ENCODE measurements at places on chromosomes 2 and 18.
A peak's percentile ranks its signal among the peaks of the same experiment; 100 is the strongest.

DNA sequence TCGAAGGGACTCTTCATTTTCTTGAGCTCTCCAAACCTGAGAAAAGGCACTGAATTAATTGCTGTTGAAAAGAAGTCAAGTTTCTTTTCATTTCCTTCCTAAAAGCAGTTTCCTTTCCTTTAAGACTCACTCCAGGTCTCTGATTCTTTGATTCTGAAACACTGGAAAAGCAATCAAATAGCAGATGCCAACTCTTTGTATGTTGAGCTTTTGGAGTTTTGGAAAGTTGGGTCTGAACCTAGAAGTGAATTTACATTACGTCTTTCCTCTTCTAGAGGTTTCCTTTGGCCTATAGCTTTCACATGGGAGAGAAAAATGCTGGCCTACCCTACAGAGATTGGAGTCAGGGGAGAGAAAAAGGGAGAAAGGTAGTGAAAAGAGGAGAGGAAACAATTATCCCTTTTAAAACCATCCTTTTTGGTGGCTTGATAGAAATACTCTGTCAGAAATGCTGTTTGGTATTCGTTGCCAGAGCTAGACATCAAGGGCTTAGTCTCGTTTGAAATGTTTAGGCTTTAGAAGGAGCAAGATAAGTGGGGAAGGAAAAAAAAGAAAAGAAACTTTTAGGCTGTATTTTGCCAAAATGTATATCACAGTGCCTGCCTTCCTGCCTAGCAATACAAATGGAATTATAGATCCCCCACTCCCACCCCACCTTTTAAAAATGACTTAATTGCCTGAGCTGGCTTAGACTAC, 187.7 kb downstream of the PRPF40A start:
- H3K27ac ChIP-seq: no peak overlapping the region
- H3K36me3 ChIP-seq: no peaks in the 10 kb centered on the region
- no peaks in the 10 kb centered on the region for H3K27me3 ChIP-seq
- no peak overlapping the region for H3K4me3 ChIP-seq
- H3K4me1 ChIP-seq: peaks cover 18% of the 10 kb centered on the region

DNA sequence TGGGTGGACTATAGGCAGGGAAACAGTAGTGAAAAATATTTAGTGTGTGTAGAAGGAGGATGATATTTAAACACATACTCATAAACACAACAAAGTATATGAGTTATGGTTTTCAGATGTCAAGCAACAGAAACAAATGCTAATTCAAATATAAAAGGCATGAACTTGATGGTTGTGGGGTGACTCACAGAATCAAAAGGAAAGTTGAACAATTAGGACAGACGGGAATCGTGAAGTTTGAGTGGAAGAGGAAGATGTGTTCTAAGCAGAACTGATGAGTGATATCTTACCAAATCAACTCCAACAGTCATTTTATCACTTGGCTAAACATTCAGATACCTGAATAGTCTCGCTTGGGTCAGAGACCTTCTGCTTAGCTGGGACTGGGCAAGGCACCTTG, 53.6 kb upstream of the ITGA6 start:
- no peaks in the 10 kb centered on the region for H3K27me3 ChIP-seq
- no peak overlapping the region for H3K4me3 ChIP-seq
- H3K36me3 ChIP-seq: no peaks in the 10 kb centered on the region
- DNase-seq: peak; percentile 81
- H3K4me1 ChIP-seq: peaks cover 4% of the 10 kb centered on the region

- H3K27me3 ChIP-seq: peaks cover 99% of the 10 kb centered on the region
- no peaks in the 10 kb centered on the region for H3K36me3 ChIP-seq
- DNase-seq: peak; percentile 73
- H3K4me3 ChIP-seq: no peak overlapping the region
- H3K4me1 ChIP-seq: peaks cover 12% of the 10 kb centered on the region
Observed at GRCh38 chr2:174339561-174340399, 5.0 kb downstream of the SP9 start.

GRCh38 chr18:75745147-75745546, 317.6 kb upstream of the SMIM21 start:
- H3K4me3 ChIP-seq: no peak overlapping the region
- no peaks in the 10 kb centered on the region for H3K4me1 ChIP-seq
- H3K27ac ChIP-seq: no peak overlapping the region
- DNase-seq: no peak
- no peaks in the 10 kb centered on the region for H3K36me3 ChIP-seq
- no peaks in the 10 kb centered on the region for H3K27me3 ChIP-seq

DNA sequence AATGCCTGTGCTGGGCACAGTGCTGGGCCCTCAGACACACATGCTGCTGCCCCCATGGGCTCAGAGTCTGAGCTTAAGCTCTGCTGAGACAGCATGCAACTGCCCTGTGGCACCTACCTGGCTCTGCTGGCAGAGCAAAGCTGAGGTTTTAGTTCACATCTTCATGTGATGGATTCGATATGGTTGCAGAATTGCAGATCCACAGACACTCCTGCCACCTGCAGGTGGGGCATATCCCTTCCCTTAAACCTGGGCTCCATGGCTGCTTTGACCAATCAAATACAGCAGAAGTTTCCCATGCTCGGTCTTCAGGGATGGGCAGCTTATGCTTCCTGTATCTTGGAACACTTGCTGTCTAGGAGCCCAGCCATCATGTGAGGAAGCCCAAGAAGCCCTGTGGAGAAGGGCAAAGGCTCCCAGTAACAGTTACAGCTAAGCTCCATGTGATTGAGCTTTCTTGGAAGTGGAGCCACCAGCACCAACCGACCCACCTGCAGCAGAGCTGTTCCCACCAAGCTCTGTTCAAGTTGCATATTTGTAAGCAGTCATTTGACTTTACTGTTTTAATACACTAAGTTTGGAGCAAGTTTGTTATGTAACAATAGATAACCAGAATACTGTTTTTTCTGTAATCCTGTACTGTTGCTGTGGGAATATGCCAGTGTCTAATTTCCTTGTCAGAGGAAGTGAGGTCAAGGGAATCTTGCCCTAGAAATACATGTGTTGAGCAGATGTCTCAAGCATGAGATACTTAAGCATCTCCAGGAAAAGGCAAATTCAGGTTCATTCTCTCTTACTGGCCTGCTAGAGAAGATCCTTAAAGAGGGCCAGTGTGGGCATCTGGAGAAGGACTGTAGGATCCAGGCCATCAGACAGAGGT, 79.3 kb downstream of the SH3RF3 start:
- peak overlapping the region; percentile 14 for H3K27ac ChIP-seq
- peaks cover 28% of the 10 kb centered on the region for H3K4me1 ChIP-seq
- H3K36me3 ChIP-seq: no peaks in the 10 kb centered on the region
- H3K4me3 ChIP-seq: no peak overlapping the region
- H3K27me3 ChIP-seq: no peaks in the 10 kb centered on the region

GRCh38 chr2:177334940-177335543, 57.5 kb upstream of the AGPS start:
- no peaks in the 10 kb centered on the region for H3K27me3 ChIP-seq
- H3K27ac ChIP-seq: no peak overlapping the region
- H3K4me3 ChIP-seq: no peak overlapping the region
- no peaks in the 10 kb centered on the region for H3K36me3 ChIP-seq
- H3K4me1 ChIP-seq: peaks cover 12% of the 10 kb centered on the region

GRCh38 chr2:47727956-47728355, 55.0 kb upstream of the MSH6 start:
- no peak for DNase-seq
- no peaks in the 10 kb centered on the region for H3K36me3 ChIP-seq
- no peaks in the 10 kb centered on the region for H3K4me1 ChIP-seq
- no peak overlapping the region for H3K27ac ChIP-seq

GRCh38 chr18:37567061-37567993, 1.7 kb upstream of the CELF4 start:
- H3K27me3 ChIP-seq: peaks cover 57% of the 10 kb centered on the region
- DNase-seq: no peak
- H3K36me3 ChIP-seq: no peaks in the 10 kb centered on the region
- H3K4me1 ChIP-seq: no peaks in the 10 kb centered on the region
- H3K27ac ChIP-seq: no peak overlapping the region

DNA sequence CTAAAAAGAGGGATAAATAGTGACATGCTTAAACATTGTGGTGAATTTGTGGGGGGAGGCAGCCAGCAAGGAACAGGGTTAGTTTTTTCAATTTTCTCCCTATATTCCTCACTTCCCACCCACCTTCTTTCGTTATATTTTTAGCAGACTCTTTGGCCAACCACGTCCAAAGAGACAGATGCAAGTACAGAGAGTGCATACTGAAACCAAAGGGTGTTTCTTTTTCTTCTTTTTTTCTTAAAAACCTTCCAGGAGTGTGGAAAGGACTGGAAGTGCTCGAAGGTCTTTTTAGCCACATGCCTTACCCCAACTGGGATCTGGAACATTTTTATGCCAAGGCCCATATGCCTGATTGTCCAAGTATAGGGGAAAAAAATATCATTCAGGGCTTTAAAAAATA, 59.0 kb downstream of the TNP1 start:
- no peaks in the 10 kb centered on the region for H3K4me1 ChIP-seq
- no peak for DNase-seq
- H3K27ac ChIP-seq: no peak overlapping the region

DNA sequence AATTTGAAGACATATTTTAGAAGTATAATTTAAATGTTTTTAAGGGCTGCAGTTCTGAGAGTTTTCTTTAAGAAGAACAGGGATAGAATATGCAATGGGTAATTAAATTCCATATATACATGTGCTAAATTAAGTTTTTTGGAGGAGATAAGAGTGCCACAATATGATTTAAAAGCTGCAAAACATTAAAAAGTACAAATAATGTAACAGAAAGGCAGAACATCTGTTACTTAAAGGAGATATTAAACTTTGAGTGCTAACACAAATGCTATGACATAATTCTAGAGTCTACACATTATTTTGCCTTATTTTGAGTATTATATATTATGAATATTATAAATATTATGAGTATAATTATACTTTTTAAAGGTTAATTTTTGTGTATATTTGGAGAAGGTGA, 102.4 kb downstream of the PARD3B start:
- no peak for DNase-seq
- no peak overlapping the region for H3K27ac ChIP-seq
- H3K4me3 ChIP-seq: no peak overlapping the region
- no peaks in the 10 kb centered on the region for H3K36me3 ChIP-seq
- no peaks in the 10 kb centered on the region for H3K27me3 ChIP-seq

- H3K27me3 ChIP-seq: no peaks in the 10 kb centered on the region
- no peak overlapping the region for H3K27ac ChIP-seq
- H3K4me1 ChIP-seq: peaks cover under 1% of the 10 kb centered on the region
- no peak for DNase-seq
- no peak overlapping the region for H3K4me3 ChIP-seq
- H3K36me3 ChIP-seq: no peaks in the 10 kb centered on the region
Observed at GRCh38 chr18:14907420-14907819, 159.4 kb downstream of the ANKRD30B start.

DNA sequence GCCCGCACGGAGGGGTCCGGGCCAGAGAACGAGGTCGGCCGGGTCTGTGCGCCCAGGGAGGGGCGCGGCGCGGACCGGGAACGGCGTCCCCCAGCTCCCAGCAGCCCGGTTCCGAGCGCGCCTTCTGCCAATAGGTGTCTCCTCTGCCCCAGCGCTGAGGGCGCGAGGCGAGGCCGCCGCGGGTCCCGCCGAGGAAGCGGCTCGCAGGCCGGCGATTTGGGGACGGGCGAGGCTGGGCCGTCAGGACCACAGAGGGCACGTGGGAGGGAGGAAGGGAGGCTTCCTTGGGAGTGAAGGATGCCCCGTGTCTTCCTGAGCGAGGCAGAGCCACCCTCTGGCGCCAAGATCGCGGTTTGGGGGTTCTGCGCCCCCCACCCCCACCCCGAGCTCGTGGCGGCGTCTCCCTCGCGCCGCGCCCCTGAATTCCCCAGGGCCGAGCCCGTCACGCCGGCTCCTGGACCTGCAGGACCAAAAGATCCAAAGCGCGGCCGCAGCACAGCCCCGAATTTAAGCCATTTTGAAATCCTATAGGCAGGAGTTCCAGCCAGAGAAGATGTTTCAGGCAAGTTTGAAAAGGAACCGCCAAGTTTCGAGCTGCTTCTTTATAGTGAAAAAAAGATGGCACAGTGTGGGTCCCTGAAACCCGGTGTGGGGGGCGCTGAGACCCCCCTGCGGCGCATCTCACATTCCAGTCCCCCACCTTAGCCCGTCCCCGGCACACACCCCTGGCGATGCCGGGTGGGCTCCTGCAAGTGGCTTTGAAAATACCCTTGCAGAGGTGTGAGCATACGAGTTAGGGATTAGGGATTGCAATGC, 909 bp downstream of the NFATC1 start:
- peaks cover 3% of the 10 kb centered on the region for H3K4me1 ChIP-seq
- peak overlapping the region; percentile 59 for H3K4me3 ChIP-seq
- peaks cover 15% of the 10 kb centered on the region for H3K27me3 ChIP-seq
- H3K36me3 ChIP-seq: no peaks in the 10 kb centered on the region
- H3K27ac ChIP-seq: no peak overlapping the region

DNA sequence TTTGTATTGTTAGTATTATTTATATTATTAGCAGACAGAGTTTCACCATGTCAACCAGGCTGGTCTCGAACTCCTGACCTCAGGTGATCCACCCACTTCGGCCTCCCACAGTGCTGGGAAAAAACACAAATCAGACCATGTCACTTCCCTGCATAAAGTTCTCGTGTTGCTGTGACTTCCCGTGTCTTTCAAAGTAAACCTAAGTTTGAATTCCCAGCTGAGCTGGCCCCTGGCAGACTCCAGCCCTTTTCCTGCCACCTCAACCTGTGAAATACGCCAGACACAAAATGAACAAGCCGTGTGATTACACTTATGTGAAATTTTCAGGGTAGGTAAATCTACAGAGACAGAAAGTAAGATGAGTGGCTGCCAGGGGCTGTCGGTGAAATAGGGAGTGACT, 7.9 kb downstream of the BOK start:
- H3K27me3 ChIP-seq: no peaks in the 10 kb centered on the region
- no peak overlapping the region for H3K27ac ChIP-seq
- peak; percentile 39 for DNase-seq
- H3K4me1 ChIP-seq: peaks cover 8% of the 10 kb centered on the region

DNA sequence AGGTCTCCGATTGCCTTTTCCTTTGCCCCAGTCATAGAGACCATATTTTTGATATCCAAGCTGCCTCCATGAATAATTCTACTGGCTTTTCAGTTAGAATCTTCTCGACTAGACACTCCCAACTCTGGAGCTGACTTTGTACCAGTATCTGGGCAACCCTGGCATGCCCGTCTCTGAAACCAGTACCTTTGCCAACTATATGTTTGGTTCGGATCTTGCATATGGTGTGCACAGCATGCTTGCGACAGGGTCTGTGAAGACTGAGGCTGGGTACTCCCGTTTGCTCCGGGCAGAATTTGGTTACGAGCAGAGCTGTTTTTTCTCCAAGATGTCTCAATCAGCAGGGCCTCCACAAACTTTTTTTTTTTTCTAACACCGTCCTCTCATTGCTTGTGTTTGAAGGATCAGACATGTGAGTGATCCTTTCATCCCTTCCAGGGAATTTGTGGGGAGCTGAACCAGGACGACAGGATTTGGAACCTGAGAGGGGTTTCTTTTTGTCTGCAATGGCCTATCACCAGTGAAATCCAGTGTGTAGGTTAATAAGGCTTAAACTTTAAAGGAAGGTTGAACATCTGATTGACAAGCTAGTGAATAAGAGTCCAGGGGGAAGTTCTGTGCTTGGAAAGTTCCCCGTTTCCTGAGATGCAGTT, 322.3 kb downstream of the MYCN start:
- no peak overlapping the region for H3K27ac ChIP-seq
- no peak overlapping the region for H3K4me3 ChIP-seq
- DNase-seq: no peak
- H3K27me3 ChIP-seq: no peaks in the 10 kb centered on the region
- no peaks in the 10 kb centered on the region for H3K4me1 ChIP-seq

GRCh38 chr2:100041946-100042345, 100.4 kb downstream of the AFF3 start:
- DNase-seq: no peak
- H3K4me3 ChIP-seq: no peak overlapping the region
- no peaks in the 10 kb centered on the region for H3K4me1 ChIP-seq
- H3K27me3 ChIP-seq: peaks cover 9% of the 10 kb centered on the region
- no peak overlapping the region for H3K27ac ChIP-seq

Measured in osteoblast (primary cell).